ENCODE measurements at places on chromosomes 5 and 9.

DNA sequence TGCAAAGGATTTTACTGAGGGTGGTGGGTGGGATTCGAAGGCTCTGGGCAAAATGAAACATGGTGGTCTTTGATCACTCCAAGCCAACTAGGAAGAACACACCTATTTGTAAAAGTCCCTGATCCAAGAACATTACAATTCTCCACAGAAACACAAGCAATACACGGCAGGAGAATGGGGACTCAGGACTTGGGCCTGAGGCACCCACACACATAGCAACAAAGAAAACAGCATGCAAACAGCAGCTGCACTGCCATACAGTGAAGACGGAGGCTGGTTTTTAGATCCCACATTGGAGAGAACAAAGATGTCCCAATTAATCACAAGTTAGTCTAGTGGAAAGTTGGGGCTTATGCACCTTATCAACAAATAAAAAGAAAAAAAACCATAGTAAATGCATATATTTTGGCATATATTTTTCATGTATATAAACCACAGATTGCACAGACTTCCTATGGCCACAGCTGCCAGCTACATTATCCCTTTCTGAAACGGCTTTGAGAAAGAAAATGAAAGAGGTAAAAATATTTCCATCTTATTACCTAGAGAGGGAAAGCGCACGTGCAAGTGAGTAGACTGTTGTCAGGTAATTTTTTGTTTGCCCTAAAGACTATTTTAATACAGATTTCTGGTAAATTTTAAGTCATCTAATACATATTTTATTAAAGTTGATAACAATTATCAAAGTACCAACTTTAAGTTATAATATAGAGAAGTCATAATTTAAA lies 410.9 kb downstream of the BNC2 start:
- no peak for DNase-seq

DNA sequence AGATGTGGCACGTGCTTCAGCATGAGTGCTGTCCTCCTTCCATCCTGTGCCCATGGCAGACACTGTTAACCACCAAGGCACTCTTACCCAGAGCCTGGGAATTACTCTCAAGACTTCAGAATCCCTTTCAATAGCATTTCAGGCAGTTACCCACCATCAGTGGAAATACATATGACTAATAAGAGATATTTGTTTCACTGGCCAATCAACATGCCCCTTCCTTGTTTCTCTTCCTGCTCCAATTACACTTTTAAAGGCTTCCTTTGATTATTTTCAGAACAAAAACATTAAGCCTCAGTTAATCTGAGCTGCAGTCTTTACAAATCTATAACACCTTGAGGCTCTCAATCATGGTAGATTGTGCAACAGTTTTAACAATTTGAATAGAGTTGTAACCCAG lies 70.8 kb downstream of the PRELID2 start:
- DNase-seq, result no peak

GRCh38 chr5:36704131-36704530 lies 97.7 kb downstream of the SLC1A3 start:
- no peak for DNase-seq

- DNase-seq, result no peak
These were observed 64.6 kb upstream of the TAF11L2 start for GRCh38 chr5:17433406-17433805.

GRCh38 chr5:114243972-114244317 lies 117.9 kb upstream of the KCNN2 start:
- DNase-seq, result no peak

- DNase-seq, result no peak
These were observed 127.0 kb upstream of the CPEB4 start for GRCh38 chr5:173761178-173761513.

- no peak for DNase-seq
These were observed 290.2 kb upstream of the RGMB start for GRCh38 chr5:98483301-98483685.

- no peak for DNase-seq
These were observed 377.0 kb downstream of the TLE1 start for GRCh38 chr9:81312346-81312745.

GRCh38 chr5:104652271-104652861 lies 1089.8 kb upstream of the NUDT12 start:
- peak; percentile 19 for DNase-seq

GRCh38 chr9:117825609-117826347 lies 121.6 kb downstream of the TLR4 start:
- DNase-seq, result no peak

DNA sequence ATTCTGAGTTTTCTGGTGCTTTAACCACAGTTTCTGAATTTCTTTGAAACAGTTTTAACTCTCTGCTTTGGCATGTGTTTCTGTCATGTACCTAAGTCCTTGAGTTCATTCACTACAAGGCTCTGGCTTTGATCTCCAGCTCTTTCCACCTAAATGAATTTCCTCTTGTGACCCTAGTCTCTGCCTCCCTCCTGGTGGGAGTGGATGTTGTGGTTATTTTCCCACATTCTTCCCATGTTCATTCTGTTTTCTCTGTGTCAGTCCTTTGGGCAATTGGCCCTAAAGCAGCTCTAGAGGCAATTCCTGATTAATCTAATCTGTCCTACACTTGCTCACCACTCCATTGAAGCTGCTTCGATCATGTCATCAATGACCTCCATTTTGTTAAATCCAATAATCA lies 28.4 kb upstream of the DPYSL3 start:
- DNase-seq, result no peak

- DNase-seq, result no peak
These were observed 23.7 kb upstream of the LOX start for GRCh38 chr5:122101636-122102285.

- DNase-seq, result no peak
These were observed 453.6 kb upstream of the TUSC1 start for GRCh38 chr9:26131886-26132285.

- DNase-seq, result peak; percentile 66
These were observed 86.0 kb upstream of the SLC30A5 start for GRCh38 chr5:69007726-69008368.

GRCh38 chr5:123285122-123286023 lies 137.8 kb downstream of the CEP120 start:
- peak; percentile 75 for DNase-seq

DNA sequence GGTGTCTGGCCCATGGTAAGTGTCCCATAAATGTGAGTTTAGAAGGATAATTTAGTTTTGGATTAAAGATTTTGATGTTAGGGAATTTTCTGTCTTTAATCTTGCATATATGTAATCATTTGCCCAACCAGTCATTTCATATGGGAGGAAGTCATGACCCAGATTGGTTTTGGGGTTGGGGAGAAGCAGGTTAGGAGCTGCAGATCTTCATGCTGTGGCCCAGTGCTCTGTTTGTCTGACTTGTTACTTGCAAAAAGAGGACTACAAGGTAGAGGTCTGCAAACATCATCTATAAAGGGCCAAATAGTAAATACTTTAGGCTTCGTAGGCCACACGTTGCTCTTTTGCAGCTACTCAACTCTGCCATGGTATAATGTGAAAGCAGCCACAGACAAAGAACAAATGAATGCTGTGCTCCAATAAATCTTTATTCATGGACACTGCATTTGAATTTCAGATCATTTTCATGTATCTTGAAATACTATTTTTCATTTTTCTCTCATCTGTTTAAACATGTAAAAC lies 16.8 kb downstream of the OSTF1 start:
- DNase-seq, result no peak

GRCh38 chr9:138022121-138022741 lies 144.6 kb downstream of the CACNA1B start:
- DNase-seq, result peak; percentile 83

Data from H7 (cell line).